SK-N-DZ (cell line): ENCODE measurements at places on chromosomes 11 and 22.

DNA sequence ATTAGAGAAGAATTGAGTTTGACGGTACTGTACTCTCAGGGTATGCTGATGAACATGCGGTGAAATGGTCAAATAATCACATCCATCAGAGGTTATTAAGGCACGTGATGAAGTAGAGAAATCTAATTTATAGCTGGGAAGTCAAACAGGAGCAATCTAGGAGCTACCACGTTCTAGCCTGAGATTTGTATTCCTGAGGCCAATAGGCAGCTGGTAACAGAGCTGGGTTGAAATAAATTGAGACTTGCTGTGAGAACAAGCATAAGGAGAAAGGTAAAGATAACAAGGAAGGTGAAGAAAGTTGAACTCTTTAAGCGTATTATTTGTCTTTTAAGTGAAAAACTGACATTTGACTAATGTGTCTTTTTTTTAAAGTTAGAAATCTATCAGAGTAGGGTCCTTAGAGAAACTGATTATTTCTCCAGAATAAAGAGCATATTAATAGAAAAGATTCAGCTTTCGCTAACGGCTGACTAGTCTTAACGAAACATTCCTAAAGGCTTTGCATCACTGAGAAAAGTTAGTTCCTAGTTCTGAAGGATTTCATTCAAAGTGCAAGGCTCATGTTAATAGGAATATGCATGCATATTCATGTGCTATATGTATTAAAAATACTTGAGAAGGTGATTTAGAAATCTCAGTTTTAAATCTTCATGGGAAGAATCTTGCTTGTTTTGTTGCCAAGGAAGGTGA is 5.2 kb upstream of the WEE1 start:
- DNase-seq = no peak

GRCh38 chr22:27065279-27065678 is 407.9 kb downstream of the MIAT start:
- no peak for DNase-seq

DNA sequence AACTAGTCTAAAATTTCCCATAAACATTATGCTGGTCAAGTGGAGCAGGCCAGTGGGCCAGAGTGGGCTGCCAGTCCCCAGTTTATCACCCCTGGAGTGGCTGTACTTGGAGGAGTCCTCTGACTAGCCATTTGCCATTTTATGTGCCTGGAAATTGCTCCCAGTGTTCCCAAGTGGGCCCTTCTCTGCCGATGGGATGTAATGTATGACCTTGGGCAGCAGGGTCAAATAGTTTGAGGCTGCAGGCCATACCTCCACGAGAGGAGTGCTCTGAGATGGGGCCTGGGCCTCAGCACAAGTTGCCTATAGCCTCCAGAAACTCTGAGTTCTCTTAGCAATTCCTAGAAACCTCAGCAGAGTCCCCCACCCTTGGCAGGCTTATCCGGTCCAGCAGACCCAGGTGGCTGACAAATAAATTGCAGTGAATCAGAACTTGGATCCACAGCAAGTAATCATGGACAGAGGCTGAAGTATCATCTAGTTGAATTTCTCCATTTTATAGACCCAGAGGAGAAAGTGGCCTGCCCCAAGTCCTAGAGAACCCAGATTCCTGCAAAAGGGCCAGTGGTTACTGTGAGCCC is 17.8 kb upstream of the PATZ1 start:
- DNase-seq = no peak

DNA sequence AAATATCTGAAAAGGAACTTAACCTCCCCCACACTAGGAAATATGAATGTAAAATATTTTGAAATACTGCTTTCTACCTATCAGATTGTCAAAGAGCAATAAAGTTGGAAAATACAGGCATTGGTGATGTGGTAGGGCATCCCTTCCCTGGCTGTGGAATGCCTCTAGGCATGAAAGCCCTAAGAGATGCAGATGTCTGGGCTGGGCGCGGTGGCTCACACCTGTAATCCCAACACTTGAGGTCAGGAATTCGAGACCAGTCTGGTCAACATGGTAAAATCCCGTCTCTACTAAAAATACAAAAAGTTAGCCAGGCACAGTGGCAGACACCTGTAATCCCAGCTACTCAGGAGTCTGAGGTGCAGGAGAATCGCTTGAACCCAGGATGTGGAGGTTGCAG is 22.0 kb downstream of the ARAP1 start:
- no peak for DNase-seq

DNA sequence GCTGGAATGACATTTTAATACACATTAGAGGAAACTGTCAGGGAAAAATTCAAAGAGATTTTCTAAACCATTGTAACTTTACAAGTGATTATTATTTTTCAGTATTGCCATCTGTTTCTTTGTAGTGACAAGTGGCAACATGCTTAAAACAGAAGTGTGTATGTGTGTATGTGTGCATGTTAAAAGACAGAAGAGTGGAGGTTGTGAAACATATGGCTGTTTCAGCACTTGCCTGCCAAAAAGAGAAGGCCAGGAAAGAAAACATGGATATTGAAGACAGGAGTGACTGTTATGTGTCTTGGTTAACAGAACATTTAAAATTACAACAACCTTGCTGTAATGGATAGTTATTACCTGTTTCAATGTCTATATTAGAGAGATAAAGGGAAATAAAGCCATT is 24.3 kb upstream of the VWA5A start:
- DNase-seq = no peak

DNA sequence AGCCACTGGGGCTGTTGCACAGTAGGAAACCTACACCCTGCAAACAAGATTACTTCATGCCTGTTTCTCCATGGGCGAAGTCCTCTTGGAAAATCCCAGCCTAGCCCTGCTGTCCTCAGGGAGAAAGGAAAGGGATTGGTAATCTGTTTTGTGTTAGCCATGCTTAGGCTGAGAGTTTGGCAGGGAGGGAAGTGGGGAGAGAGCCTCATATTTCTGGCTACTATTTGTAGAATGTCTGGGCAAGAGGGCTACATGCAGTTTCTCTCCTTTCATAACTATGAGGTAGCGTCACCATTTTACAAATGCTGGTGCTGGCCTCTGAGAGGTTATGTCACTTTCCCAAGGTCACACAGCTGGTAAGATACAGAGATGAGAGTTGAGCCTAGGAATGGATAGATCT is 737 bp upstream of the MFRP start:
- no peak for DNase-seq

DNA sequence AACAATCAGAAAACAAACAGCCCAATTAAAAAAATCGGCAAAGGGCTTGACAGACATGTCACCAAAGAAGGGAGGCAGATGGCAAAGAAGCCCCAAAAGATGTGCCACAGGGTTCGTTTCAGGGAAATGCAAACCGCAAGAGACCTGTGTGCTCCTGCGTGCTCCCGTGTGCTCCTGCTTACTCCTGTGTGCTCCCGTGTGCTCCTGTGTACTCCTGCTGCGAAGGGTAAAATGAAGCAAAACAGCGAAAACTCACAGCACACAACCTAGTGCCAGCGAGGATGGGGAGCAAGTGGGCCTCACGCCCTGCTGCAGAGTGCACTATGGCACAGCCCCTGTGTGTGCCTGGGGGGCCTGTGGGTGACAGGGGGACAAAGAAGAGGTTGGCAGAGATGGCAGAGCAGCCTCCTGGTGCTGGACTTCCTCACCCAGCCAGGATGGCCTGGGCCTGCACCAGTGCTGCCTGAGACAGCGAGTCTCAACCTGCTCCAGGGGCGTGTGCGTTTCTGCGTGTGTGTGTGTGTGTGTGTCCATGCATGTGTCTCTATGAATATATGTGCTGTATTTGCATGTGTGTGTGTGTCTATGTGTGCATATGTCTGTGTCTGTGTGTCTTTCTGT is 14.0 kb downstream of the ASCL2 start:
- no peak for DNase-seq

DNA sequence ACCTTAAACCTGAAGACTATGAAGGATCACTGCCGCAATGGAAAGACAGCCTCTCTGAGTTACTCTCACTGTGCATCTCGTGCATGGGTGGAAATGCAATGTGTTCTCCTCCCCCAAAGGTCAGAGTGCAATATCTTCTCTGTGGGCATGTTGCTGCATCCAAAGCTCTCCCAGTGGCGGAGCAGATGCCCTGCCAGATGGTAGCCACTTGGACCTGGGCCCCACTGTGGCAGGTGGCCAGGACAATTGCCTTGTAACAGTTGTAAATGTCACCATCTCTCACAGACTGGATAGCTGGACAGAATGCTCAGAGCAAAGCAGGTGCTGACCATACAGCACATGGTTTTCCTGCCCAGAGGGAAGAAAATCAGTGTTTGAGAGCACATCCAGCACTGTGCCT is 542.0 kb downstream of the FAM181B start:
- peak; percentile 14 for DNase-seq

GRCh38 chr11:68028802-68029545 is 1.5 kb upstream of the NDUFS8 start:
- DNase-seq = no peak

DNA sequence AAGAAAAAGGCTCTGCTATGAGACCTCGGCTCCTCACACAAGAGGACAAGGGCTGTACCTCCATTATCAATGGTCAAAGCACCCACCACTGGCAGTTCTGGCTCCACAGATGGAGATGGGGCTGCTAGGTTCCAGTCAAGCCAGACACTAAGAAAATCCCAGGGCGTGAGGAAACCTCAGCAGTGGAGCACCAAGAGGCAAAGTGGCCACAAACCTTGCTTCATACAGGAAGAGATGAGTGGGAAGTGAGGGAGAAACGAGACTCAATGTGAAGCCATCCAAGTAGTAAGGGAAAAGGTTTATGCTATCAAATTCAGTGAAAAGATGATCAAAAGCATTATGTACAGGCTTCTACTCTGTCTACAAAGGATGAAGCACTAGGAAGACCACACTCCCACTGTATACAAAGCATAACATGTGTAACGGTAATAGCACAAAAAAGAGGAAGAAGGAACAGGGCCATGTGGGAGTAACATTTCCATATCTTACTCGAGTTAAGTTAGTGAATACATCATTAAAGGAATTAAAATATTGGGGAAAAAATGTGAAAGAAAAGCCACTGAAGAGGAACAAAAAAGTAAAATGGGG is 27.0 kb downstream of the POLDIP3 start:
- no peak for DNase-seq

- DNase-seq = no peak
Observed at GRCh38 chr11:119254239-119254638, 48.1 kb downstream of the CBL start.

- DNase-seq = peak; percentile 48
Observed at GRCh38 chr22:43884600-43885318, 7.1 kb downstream of the PNPLA5 start.

DNA sequence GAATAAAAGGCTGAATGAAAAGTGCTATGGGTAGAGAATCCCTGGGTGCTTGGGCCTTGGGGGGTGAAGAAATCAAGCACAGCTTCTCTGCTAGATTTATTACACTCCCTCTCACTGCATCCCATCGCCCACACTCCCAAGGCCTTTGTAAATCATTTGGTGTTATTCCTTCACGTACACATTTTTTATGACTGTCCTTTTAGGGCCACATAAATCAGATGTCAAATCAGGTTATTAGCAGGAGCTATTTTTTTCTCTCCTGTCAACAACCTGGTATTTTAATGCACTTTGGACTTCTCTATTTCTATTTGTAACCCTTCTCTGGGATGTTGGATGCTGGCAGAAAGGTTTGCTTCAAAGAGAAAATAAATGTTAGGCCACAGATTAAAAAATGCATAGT is 408.8 kb downstream of the INSC start:
- DNase-seq = no peak

GRCh38 chr11:120945042-120945441 is 78.9 kb upstream of the TBCEL start:
- no peak for DNase-seq

- peak; percentile 87 for DNase-seq
Observed at GRCh38 chr11:30586251-30587144, at the start of gene MPPED2. Gene MPPED2 (minus strand): TSS chr11:30586353. CDS start chr11:30580373, 5,980 bp downstream.

- no peak for DNase-seq
Observed at GRCh38 chr11:44178381-44178780, 82.9 kb downstream of the EXT2 start.

- DNase-seq = no peak
Observed at GRCh38 chr11:113977701-113978100, 2.8 kb downstream of the HTR3A start.

GRCh38 chr11:123474994-123475393 is 44.9 kb downstream of the GRAMD1B start:
- DNase-seq = no peak

DNA sequence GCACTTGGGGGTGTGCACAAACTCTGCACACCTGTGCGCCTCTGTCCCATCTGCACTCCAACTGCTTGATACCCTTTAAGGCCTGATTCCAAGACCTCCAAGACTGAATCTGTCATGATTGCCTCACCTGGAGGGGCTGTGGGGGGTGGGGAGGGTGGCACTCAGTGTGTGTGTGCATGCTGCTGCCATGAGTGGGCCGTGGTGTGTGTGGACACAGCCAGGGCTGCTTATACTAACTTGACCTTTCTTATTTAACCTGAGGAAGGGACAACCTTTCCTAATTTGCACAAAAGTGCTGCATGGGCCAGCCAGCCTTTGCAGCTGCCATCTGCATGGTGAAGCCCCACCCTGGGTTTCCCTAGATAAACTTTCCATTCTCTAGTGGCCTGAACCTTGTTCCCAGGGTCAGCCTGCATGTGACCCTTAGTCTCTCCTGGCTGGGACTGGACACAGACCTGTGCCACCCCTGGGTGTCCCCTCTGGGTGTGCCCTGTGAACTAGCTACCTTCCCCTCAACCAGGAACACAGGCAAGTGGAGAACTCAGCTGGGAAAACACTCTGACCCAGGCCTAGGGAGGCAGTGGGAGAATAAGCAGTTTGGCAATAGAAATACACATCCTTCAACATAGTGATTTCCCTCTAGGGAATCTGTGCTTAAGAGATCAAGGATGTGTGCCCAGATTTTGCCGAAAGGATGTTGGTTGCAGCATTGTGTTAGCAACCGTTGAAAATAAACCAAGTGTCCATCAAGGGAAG is 45.4 kb upstream of the DKK3 start:
- DNase-seq = no peak
